CD4-positive, alpha-beta T cell (primary cell): ENCODE measurements at places on chromosomes 3 and 15.

DNA sequence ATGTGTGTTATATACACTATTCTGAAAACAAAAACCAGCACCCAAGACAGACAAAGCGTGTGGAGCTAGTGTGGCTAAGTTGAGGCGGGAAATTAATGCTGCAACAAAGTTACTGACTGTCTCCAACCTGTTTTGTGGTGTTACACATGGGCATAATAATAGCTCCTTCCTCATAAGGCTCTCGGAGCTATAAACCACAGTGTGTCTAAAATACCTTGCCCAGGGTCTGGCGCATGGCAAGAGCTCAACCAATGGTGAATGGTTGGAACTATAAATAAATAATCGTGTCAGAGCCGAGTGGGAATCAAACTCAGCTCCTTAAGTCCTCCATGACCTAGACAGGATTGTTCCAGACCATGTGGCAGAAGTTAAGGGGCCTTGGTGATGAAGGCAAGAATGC is 35.9 kb upstream of the TFRC start:
- DNase-seq = no peak

- no peak for DNase-seq
Measured at GRCh38 chr15:76334438-76335306, 1.9 kb upstream of the ISL2 start.

- peak; percentile 67 for DNase-seq
Measured at GRCh38 chr3:10602769-10603768, 97.7 kb upstream of the ATP2B2 start.

- DNase-seq = no peak
Measured at GRCh38 chr3:125512135-125512920, 7.7 kb downstream of the SNX4 start.

DNA sequence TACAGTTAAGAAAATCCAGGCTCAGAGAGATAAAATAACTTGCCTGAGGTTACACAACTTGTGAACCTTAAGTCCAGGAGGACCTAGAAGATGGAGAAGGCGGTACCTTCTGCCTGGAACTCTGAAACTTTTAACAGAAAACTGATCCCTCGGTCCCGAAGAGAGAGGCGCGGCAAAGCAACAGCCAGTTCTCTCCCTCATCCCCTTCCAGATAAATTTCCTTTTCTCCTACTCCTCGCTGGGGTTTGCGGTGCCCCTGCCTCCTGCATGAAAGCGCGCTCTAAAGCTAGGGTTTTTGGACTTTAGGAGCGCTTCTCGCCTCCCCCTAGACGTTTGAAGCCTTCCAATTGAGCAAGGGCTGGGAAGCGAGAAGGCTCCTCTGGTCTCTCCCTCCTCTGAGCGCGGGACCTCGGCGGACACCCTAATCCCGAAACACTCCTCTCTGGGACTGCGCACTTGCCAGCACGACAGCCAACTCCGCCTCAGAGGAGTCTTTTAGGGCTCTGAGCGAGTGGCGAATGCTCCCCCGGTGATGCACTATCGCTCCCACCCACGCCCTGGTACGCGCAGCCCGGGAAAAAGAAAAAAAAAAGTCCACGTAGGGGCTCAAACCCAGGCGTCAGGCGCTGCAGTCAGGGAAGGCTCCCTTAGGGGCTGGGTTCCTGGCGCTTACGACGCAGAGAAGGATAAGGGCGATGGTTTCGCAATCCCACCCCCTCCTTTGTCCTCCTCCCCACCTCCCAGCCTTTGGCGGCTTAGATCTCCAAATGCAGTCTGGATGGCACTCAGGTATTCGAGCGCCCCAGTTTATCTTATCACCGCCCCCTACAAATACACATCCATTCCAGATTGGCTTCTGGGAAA is 7.9 kb upstream of the EOMES start:
- no peak for DNase-seq

DNA sequence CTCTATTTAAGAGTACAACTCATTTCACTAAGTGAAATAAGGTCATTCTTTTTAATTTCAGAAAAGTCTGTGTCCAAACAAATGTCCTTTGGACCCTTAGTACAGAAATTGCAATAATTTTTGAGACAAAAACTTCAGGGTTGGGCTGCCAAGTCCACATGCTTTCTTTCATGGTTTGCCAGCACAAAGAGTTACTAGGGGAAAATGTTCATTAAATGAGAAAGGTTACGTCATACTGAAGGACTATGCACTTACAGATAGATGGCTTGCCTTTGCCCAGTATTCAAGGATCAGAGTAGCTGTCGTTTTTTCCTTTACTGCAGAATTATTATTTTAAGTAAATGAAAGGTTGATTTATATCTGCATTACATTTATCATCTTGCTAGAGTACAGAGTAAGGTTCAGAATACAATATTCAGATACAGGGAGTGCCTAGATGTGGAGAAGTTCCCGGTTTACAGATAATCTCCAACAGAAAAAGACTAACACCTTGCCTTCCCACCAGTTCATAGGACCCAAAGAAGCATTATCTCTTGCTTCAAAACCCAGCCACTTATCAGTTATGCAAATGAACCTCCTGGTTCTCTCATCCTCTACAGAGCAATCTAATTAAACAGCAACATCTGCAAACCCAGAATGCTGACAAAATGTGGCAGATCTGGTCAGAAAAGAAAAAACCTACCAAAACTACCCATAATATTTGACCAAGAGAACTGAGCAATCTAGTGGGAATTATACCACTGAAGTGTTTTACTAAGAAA is 179.3 kb downstream of the FRMD5 start:
- no peak for DNase-seq

- no peak for DNase-seq
Measured at GRCh38 chr15:76663529-76663928, 241.6 kb downstream of the SCAPER start.
